ENCODE measurements at places on chromosomes 7 and 10. TPM values are rescaled to one million over a fixed set of nuclear protein-coding genes. Genes with fewer than 3 reads are reported as not detected.
A peak's percentile ranks its signal among the peaks of the same experiment; 100 is the strongest.

- ATAC-seq = no peak
Measured at GRCh38 chr10:83218205-83218604, 921.1 kb upstream of the GHITM start.

DNA sequence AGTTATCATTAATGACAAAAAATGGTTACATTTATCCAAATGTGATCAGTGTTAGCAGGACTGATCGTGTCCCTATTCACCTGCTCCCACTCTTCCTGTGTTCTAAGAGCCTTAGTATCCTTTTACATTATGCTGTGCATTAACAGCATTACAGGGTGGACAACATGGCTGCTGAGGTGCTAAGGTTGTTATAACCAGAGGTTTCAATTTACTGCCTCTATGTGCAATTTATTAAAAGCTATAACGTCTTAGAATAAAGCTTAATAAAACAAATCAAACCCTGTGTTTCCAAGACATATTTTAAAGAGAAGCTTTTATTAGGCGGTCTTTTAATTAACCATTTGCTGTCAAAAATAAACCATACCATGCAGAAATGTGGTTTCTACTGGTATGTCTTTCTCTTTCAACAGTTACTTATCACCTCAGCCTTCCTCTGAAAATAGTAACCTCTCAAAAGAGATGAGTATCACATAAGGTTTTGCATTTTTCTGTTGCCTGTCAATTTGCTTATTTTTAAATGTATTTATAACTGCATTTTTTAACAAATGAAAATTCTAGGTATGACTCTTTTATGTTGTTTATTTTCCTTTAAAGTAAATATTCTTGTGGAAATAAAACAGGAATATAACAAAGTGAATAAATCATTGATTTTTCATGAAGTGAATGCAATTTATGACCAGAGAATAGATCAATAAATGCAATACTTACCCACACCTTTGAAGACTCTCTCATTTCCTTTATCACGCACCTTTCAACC, 849.8 kb upstream of the SORCS1 start:
- ATAC-seq = no peak

GRCh38 chr10:120788771-120789170, 62.4 kb upstream of the WDR11 start:
- no peak for ATAC-seq

DNA sequence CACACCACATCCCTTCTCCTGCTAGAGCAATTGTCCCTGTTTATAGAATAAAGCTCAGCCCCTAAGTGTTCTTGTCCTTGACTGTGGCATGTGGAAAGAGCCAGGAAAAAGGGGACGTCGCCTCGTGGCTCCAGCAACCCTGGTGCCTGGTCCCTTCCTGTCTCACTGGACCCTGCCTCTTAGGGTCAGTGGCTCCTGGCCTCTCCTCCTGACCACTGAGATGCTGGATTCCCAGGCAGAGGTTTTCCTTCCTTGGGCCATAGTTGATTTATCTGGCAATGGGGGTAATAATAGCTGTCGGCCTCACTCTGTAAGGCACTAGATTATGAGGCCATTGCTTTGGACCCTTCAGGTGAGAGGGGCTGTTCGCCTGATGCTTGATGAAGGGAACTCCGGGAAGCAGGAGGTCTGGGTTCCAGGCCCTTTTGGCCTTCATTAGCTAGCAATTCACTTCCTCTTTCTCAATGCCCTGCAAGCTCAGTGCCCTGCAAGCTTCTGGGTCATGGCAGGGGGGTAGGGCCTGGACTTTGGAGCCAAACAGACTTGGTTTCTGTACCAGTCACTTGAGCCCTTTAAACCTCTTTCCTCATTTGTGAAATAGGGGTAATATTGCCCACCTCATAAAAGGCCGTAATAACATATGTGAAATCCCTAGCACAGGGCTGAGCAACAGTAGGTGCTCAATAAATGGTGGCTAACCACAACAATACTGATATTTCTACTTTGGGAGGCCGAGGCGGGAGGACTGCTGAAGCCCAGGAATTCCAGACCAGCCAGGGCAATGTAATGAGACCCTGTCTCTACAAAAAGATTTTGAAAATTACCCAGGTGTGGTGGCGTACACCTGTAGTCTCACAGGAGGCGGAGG, 1.1 kb downstream of the ASL start:
- no peak for ATAC-seq

GRCh38 chr7:1810961-1811849, 141.1 kb downstream of the ELFN1 start:
- no peak for ATAC-seq

DNA sequence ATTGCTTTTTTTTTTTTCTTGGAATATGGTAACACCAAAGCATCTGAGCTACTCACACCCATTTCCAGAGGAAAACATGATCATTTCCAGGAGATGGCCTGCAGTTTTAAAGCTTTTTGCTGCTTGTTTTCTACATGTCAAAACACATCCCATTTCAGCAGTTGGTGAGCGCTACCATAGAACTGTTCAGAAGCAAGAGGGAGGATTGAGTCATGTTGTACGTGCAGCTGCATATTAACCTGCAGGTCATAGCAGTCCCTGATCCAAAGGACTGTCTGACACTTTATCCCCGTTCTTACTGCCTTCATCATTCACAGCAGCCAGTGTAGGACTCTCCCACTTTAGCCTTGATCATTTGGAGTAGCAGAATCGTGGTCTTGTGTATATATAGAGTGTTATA, 124.6 kb downstream of the AUTS2 start:
- ATAC-seq = peak; percentile 95

The DRGX gene
- total RNA-seq = not detected

The EGFR gene
- total RNA-seq = 101 TPM

All from esophagus mucosa (tissue), 1 donor.